ENCODE measurements at places on chromosomes 6 and 20. TPM values are rescaled to one million over a fixed set of nuclear protein-coding genes. Genes with fewer than 3 reads are reported as not detected.

HDGFL1 gene
- not detected for total RNA-seq

CDSN gene
- not detected for total RNA-seq

RPL10A gene
- 1,443 TPM for total RNA-seq

THEMIS gene
- total RNA-seq = 142 TPM

C6orf163 gene
- 1.9 TPM for total RNA-seq

GNAS-AS1 gene
- total RNA-seq = 1.3 TPM

DPPA5 gene
- not detected for total RNA-seq

DNA sequence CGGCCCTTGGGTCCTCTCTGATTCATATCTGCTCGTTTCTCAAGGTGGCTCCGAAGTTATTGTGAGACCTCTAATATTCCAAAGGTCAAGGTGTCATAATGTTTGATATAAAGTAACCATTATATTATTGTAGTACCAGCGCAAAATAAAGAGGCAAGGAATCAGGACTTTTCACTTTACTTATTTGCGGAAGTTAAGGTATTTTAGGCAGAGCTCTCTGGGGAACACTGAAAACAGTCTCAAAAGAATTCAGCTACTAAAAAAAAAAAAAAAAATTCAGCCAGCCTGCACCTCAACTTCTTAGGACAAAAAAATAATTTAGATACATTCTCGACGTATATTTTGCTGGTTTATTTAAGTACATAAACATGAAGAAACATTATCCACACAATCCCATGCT, 2.4 kb downstream of the OSER1 start:
- no peak for DNase-seq

DNA sequence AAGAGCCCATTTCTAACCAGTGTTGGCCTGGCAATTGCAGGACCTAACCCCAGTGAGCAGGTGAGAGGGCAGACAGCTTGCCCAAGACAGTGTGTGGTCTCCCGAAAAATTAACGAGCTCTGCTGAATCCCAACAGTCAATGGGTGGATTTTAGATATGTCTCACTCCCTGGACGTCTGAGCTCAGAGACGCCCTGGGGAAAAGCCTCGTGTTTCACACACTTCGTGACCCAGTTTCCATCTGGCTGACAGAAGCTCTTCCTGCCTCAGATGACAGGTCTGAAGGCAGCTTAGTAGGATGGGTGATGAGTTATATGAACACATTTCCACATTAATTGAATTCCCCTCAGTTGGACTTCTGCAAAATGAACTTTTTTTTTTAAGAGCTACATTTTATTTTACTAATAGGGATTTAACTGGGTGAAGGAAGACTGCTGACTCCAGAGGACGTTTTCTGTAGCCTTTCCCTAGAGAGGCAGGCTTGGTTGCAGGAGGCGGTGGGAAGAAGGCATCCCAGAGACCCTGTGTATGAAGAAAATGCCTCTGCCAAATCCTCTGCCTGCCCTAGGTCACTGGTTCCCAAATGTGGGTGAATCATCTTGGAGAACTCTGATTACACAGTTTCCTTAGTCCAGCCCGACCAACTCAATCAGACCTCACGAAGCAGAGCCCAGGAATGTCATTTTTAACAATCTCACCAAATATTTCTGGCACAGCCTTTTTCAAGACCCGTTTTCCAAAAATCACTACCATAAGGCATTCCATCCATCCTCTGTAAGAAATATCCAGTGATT, 71.7 kb upstream of the LY86 start:
- no peak for DNase-seq

DNA sequence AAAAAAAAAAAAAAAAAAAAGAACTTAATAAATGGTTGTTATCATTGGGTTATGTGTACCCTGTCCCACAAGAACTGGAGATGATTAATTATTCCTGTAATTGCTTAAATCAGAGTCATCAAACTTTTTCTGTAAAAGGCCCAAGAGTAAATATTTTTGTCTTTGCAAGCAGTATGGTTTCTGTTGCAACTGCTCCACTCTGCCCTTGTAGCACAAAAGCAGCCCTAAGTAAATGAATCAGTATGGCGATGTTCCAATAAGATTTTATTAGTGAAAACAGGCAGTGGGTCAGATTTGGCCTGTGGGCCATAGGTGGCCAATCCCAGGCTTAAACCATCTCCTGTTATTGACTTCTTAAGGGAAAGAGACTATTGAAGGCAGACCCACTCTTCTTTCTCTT, 252.7 kb downstream of the TSHZ2 start:
- no peak for DNase-seq

GRCh38 chr6:76861403-76861802, 601.9 kb downstream of the HTR1B start:
- no peak for DNase-seq

DNA sequence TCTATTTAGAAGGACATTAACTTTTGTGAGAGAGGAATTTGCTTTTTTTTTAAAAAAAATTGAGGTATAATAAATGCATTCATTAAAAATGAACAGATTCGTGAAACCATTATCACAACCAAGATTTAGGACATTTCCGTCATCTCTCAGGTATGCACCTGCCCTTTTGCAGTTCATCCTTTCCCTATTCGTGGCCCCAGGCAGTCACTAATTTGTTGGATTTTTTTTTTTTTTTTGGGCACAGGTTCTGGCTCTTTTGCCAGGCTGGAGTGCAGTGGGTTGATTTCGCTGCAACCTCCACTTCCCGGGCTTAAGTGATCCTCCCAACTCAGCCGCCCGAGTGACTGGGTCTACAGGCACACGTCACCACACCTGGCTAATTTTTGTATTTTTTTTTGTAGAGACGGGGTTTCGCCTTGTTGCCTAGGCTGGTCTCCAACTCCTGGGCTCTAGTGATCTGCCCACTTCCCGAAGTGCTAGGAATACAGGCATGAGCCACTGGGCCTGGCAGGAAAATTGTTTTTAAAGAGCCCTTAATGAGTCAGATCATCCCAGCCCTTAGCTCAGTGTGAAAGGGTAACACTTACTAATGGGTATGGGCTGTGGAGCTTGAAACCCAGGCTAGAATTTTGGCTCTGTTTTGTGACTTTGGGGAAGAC, 9.2 kb downstream of the PHF3 start:
- no peak for DNase-seq

GRCh38 chr20:56974499-56975250, 291.8 kb downstream of the BMP7 start:
- peak; percentile 38 for DNase-seq

GRCh38 chr20:31661625-31662371, 24.1 kb downstream of the COX4I2 start:
- DNase-seq = peak; percentile 83

DNA sequence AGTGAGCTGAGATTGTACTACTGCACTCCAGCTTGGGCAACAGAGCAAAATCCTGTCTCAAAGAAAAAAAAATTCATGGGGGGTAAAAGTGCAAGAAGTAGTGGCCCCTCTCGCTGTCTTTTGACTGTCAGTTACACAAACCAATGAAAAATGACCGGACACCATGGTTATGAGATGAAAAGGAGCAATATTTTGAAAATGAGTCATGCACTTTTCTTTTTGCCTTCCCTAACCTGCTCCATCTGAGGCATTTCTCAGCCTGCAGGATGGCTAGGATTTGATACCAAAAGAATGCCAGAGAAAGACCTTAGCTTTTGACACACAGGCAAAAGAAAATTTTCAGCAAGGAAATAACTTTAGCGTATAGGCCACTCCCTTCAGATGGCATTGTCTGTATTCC, 181.7 kb upstream of the ARID1B start:
- DNase-seq = no peak

DNA sequence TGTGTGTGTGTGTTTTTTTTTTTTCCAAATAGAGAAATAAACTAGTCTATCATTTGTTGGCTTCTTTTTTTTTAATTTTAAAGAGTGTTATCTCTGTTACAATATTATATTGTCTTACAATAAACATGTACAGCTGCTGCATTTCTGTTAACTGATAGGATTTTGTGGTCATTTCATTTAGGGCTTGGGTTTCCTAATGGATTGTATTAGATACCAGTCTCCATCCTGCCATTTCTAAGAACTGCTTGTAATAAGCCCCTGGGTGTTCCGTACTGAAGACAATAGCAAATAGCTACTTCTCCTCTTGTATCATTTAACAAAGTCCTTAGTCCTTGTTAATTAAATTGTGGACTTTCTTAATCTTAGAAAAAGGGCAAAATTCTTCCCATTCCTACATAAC, 45.7 kb downstream of the SOBP start:
- DNase-seq = no peak

DNA sequence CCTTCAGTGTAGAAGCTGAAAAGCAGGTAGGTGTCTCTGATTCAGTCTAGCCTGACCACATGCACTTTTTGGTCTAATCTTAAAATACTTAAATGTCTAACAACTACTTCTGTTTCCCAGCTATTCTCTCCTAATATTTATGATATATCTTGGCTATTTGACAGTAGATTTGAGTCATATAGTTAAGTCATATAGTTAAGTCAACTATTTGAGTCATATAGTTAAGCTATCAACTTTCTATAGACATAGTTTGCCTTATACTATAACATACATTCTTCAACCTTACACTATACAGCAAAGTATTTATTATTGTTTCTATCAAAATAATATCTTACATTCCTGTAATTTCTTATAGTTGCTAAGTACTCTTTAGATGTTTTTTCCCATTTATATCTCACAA, 110.9 kb downstream of the GMDS start:
- DNase-seq = no peak

- DNase-seq = no peak
Observed at GRCh38 chr20:41616228-41616627, 1.9 kb downstream of the CHD6 start.

DNA sequence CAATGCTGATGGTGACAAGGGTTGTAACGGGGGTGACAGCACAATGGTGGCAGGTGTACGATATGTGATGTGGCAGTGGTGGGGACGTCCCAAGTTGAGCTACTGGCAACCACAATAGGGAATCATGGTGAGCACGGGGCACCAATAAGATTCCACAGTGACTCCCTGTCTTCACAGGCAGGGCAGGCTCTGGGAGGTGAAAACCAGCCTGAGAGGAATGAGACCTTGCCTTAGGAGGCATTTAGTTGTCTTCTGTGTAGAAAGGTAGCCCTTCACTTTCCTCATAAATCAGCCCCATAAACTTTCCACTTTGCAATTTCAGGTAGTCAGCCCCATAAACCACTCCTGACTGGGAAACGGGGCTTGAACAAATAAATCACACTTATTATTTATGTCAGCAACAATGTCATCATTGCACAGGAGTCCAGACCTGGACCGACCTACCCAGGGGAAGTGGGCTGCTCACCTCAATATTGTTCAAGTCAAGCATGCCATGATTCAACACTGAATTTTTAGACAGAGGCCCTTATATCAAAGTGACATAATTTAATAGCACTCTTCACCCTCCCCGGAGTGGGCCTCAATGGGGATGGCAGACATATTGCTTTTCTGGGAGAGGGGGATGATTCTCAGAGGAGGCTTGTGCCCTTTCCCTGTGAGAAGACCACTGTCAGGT, 150.8 kb downstream of the CDC5L start:
- no peak for DNase-seq

GRCh38 chr6:25483943-25484342, 168.1 kb upstream of the SCGN start:
- no peak for DNase-seq

DNA sequence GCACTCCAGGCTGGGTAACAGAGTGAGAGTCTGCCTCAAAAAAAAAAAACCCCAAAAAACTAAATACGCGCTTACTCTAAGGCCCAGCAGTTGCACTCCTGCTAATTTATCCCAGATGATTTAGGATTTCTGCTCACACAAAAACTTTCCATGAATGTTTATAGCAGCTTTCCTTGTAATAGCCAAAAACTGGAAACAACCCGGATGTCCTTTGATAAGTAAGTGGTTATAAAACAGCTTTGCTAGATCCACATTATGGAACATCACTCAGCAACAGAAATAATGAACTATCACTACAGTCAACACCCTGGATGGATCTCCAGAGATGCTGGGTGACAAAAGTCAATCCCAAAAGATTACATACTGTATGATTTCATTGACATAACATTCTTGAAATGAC, 220.4 kb upstream of the JARID2 start:
- no peak for DNase-seq

DNA sequence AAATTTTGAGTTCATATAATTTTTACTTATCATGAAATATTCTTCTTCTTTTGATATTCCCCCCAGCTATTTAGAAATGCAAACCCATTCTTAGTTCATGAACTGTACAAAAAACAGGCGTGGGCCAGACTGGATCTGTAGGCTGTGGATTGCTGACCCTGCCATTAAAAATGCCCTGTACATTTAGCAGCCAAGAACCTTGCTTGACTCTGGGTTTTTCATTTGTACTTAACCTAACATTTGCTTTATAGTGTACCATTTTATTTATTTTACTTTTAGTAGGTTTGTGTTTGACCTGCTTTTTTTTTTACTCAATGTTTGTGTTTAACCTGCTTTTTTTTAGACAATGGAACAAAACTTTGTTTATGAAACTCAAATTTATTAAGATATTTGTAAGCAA, 14.9 kb downstream of the CD109 start:
- no peak for DNase-seq

DNA sequence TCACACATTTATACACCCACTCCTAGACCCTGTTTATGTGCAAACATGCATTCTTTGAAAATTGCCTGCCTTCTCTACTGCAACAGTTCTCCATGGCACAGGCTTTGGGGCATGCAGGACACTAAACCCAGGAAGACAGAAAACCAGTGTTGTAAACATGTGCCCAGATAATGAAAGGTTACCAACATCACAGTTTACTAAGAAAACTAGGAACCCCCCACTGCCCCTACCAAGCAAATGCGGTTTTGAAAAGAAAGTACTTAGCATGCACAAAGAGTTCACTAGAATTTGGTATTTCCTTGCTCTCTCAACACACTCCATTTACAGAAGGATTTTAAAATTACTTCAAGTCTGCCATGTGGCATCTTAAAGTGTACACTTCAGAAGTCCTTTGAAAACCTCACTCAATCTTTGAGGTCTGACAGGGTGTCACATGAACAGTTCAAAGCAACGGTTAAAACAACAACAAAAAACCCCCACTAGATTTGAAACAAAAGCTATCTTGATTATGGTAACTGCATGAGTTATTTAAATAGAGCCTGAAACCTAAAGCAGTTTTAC, 245.0 kb downstream of the GMPR start:
- peak; percentile 54 for DNase-seq

DNA sequence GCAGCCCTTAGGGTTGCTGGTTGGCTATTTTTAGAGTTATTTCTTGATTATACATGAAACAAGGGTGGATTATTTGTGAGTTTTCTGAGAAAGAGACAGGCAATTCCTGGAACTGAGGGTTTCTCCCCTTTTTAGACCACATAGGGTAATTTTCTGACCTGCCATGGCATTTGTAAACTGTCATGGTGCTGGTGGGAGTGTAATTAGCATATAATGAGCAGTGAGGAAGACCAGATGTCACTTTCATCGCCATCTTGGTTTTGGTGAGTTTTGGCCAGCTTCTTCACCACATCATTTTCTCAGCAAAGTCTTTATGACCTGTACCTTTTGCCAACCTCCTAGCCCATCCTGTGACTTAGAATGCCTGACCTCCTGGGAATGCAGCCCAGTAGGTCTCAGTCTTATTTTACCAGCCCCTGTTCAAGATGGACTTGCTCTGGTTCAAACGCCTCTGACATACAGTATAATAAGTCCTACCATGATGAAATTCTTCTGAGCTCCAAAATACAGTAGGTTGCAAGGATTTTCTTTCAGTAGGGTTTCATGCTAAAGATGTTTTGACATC, 117.1 kb downstream of the ISM1 start:
- no peak for DNase-seq

- no peak for DNase-seq
Observed at GRCh38 chr6:46217671-46218131, 46.9 kb upstream of the ENPP5 start.

- DNase-seq = no peak
Observed at GRCh38 chr20:45971425-45971674, 653 bp downstream of the ZNF335 start.

Data from activated CD8-positive, alpha-beta T cell treated with anti-CD3 and anti-CD28 coated beads, Interleukin-2, amount 10 ng/mL, durations not matched to agents 7 days and 5 days (primary cell).